ENCODE measurements at places on chromosomes 1 and 21.

DNA sequence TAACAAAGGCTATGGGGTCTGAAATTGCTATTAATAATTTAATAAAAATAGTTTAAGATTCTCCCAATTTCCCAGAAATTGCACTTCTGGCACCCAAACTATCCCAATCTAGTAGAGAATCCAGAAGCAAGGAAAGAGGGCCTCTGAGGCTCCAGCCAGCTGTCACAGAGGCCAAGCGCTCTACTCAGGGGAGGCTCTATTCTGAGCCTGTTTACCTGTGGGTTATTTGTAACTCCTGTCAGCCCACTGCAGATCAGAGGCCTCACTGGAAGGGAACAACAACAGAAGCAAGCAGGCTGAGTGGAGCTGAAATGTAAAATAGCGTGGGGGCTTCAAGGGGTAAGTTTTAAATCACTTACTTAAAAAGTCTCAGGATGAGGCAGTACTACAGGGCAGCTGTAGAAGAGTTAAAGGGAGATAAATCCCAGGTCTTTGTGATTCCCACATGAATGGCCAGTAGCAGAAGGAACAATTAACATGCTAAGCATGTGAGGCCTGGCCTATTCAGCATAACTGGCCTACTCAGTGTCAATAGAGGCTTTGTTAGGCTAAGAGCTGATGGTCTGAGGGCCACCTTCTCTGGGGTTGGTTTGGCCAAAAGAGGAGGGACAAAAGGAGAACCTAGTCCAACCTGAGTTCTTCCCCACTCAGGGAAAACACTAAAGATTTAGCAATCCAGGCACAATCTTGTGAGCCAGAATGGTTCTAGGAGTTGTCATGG lies 12.8 kb downstream of the ZNF687 start:
- DNase-seq = no peak

DNA sequence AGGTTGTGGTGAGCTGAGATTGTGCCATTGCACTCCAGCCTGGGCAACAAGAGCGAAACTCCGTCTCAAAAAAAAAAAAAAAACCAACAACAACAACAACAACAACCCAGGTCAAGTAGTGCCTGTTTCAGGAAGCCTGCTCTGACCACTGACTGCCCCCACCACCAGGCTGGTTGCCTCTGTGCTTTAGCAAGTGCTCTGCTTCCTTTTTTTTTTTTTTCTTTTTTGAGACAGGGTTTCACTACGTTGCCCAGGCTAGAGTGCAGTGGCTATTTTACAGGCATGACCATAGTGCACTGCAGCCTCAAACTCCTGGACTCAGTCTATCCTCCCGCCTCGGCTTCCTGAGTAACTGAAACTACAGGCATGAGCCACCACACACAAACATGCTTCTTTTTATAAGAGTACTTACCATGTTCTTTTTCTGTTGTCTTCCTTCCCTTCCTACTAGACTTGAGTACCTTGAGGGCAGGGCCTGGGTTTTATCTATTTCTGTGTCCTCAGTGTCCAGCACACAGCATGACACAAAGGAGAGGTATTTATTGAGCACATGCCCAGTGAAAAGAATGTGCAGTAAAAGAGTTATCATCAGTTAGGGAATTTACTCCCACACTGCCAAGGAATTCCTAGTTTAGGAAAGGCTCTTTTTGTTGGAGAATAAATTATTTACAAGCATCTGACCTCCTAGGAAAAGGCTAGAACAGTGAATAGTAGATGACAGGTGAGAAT lies 9.9 kb upstream of the COA7 start:
- no peak for DNase-seq

DNA sequence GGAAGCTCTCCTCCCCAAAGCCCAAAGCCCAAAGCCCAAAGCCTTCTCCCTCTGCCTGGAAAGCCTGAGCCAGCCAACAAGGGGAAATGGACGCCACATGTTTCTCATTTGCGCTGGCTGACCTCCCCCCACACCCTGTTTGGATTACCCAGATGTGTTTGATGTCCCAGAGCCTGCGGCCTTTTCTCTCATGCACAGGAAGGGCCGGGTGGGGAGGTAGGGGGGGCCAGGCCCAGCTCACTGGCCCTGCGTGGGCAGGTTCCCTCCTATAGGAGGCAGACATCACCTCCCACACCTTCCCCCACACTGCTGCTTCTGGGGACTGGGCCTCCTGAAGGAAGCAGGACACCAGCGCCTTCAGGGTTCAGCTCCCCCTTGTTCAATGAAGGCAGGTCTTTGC lies 116.3 kb downstream of the NAV1 start:
- DNase-seq = no peak

GRCh38 chr21:46538851-46539666 lies 65.8 kb downstream of the S100B start:
- DNase-seq = no peak

DNA sequence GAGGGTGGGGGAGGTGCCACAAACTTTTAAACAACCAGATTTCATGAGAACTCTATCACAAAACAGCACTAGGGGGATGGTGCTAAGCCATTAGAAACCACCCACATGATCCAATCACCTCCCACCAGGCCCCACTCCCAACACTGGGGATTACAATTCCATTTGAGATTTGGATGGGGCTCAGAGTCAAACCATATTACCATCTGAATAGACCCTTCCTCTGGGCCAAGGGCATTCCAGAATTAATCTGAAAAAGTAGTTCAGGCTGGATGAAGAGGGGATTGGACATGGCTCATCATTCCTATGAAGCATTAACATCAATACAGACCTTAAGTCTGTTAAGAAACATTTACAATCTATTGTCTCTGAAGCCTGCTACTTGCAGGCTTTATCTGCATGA lies 149.9 kb upstream of the DNAH14 start:
- no peak for DNase-seq

DNA sequence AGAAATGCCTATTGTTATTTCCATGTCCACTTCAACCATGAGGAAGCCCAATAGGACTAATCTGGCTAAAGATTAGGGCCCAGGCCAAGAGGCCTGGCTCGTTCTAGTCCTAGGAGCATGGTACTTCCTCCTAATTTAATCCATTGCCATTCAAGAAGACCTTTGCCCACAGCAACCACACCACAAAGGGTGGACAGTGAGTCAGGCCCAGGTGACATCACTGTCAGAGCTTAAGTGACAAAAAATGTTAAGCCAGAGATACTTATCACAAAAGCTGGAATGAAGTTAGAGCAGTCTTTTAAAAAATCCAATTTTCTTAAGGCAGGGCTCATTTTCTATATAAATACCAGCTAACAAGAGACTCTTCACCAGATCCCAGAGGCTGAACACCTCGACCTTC lies at the start of gene SPRR3:
Gene SPRR3, plus strand, starts transcription at position 368 of the 400 bp plus-strand sequence. CDS start 1,272 bp downstream, outside the sequence.
- no peak for DNase-seq

- DNase-seq = no peak
Observed at GRCh38 chr1:162861101-162861500, at the start of gene CCDC190. Gene CCDC190, minus strand, starts transcription at chr1:162861175. Its CDS starts 1,529 bp downstream, at chr1:162859646.

GRCh38 chr1:232034556-232034955 lies 408.0 kb downstream of the DISC1 start:
- no peak for DNase-seq

- no peak for DNase-seq
Observed at GRCh38 chr1:4741876-4742423, 87.5 kb downstream of the AJAP1 start.

DNA sequence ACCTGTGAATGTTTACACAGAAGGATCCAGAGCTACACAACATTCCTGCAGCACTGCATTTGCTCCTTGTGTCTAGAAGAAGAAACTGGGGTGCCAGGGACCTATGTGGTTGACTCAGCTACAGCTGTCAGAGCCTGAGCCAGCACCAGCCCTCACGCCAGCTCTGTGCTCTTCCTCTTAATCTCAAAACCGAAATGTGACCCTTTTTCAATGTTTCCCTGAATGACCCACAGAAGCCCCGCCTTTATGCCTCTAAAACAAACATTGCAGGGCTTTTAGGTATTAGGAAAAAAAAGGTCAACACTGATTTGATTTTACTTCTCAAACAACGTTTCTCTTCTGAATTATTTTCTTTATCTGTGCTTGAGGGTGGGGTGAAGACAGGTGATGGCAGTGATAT lies 260.5 kb downstream of the DYRK1A start:
- no peak for DNase-seq

DNA sequence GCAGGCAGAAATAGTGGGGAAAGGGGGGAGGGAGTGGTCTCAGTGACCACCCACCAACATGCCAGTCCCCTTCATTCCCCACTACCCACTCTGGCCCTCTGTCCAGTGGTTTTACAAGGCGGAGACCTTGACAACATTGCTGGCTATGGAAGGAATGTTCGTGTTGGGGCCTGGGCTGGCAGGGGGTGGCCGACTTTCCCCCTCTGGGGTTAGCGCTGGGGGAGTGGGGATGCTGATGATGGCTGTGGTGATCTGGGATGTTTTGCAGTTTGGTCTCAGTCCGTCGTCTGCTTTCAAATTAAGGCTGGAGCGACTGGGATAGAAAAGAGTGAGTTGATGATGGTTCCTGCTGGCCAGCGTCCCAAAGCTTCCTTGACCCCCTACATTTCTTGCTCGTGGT lies 20.3 kb downstream of the DDX20 start:
- DNase-seq = no peak

DNA sequence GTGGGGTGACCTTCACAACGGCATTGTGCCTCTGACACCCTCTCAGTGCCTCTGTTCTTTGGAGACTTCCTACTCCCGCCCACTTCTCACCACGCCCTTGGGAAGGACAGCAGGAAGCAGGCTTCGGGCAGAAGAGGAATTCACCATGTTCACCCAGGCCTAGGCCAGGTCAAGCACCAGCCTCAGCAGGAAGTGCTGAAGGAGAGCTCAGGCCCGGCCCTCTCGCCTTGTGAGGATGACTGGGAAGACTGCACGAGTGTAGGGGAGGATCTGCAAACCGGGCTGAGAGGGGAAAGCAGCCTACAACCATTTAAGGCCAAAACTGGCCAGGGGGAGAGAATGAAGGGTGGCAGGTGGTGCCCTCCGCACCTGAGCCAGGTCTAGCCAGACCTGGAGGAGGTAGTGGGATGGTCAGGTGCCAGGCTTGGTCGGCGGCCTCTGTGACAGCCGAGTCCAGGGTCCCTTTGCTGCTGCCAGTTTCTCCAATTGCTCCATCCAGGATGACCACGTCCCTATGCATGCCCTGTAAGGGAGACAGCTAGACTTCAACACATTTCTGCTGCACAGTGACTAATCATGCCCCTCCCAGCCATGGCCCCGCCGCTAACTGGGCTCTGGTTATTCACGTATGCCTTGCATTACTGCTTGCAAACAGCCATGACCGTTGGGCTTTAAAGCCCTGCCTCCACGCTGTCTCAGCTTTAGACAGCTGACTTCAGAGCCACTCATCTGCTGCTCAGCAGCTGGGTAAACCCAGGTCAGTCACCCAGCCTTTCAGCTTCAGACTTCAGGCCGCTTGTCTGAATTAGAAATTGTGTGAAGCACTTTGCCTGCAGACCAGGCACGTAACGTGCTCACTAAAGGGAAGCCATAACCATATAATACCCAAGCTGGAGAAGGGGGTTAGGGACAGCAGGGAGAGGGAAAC lies 8.9 kb downstream of the MRTO4 start:
- no peak for DNase-seq

DNA sequence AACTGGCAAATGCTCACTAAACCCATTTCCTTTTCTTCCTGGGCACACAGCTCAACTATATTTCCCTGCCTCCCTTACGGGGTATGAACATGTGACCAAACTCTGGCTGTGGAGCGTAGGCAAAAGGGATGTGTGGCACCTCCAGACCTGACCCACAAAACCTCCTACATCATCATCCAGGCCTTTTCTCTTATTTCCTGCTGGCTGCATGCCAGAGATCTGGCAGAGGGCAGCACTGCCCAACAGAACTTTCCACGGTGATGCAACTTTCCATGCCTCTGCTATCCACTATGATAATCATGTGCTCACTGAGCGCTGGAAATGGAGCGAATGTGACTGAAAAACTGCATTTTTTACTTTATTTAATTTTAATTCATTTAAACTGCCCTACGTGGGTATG lies 99.6 kb upstream of the CACNA1E start:
- DNase-seq = no peak

DNA sequence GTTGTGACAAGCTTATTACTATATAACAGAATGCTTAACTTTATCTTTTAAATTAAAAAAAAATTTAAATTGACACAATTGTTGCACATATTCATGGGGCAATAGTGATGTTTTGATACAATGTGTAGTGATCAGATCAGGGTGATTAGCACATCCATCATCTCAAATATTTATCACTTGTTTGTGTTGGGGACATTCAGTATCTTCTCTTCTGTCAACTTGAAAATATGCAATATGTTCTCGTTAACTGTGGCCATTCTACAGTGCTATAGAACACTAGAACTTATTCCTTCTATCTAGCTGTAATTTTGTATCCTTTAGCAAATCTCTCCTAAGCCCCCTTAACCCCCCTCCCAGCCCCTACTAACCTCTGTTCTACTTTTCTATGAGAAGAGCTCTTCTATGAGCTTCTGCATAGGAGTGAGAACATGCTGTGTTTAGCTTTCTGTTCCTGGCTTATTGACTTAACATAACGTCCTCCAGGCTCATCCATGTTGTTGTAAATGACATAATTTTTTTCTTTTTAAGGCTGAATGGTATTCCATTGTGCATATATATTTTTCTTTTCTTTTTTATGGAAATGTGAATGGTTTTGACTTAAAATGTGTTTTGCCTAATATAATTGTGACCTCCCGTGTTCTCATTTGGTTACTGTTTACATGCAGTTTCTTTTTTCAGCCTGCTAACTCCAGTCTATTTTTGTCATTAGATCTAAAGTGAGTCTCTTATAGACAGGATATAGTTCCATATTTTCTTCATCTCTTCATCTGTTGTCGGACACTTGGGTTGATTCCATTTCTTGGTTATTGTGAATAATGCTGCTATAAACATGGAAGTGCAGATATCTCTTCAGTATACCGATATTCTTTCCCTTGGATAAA lies 23.8 kb downstream of the CEP350 start:
- DNase-seq = no peak

DNA sequence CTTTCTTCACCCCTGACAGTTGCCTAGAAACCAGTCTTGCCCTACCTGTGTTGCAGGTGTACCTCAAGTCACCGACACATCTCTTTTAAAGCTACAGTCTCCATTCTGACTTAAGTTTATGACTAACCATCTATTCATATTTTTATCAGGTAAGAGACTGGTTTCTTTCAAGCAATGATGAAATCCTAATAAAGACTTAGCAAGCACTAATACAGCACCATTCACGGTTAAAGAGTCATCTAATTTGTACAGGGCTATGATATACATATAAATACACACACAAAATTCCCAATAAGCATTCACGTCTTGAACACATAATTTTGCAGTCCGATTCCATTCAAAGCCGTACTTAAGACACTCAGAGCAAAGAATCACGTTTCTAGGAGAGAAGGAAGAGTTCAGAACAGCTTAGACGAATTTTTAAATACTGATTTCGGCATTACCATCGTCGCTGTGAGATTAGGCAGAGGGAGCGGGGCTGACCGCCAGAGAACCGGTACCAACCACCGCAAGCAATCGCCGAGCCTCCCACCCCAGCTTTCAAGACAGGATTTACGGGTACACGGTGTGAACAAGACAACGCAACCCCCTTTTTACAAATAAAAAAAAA lies 943 bp downstream of the ERRFI1 start:
- no peak for DNase-seq

Data from stimulated activated CD4-positive, alpha-beta T cell treated with anti-CD3 and anti-CD28 coated beads, Interleukin-1b, Interleukin-23, amount 100 ng/mL, for 24 hours (primary cell).